Naive B cell (primary cell): ENCODE measurements at places on chromosomes 6 and 20. TPM values are rescaled to one million over a fixed set of nuclear protein-coding genes. Genes with fewer than 3 reads are reported as not detected.

DNA sequence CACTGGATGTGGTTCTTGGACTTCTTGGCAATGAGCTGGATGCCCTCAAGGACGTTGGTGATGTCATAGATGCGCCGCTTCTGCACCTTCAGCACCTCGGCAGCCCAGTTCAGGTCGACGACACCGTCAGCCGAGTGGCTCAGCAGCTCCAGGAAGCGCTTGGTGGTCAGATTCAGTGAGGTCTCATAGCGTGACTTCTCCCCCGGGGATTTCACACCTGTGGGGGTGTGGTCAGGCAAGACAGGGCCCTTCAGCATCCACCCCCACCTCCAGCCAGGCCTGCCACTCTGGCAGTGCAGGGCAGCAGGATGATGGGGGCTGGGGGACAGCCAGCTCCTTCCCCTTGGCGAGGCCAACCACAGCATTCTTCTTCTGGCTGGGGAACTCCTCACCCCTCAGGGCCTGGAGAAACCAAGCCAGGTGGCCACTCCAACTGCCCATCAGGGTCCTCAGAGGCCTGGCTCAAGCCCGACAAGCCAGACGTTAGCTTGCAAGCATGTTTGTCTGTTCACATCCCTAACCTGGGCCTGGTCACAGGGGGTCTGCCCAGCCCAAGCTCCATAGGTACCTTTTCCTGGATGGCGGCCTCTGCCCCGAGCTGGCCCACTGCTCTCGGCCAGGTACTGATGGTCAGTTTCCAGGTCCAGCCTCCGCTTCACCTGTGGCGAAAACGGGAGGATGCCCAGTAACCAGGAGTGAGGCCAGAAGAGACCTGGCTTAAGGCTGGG lies 5.7 kb upstream of the NECAB3 start:
- no peak for DNase-seq

ID4 gene
- not detected for polyA plus RNA-seq

TREM1 gene
- polyA plus RNA-seq = 2.2 TPM

DNA sequence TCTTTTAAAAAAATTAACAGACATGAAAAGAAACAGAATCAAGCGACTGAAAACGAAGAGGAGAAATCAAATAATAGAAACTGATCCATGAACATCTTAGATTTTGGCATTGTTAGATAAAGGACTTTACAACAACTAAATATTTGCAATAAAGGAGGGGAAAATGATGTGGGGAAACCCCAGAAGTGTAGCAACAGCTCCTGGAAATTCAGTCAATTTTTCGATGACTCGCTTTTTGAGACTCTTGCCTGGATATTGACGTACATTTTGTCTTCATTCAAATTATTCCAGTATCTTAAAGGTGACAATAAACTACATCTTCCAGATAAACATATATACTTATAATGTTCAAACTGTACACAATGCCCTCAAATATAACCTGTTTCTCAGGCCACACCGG lies 44.1 kb downstream of the ADGB start:
- no peak for DNase-seq

DNA sequence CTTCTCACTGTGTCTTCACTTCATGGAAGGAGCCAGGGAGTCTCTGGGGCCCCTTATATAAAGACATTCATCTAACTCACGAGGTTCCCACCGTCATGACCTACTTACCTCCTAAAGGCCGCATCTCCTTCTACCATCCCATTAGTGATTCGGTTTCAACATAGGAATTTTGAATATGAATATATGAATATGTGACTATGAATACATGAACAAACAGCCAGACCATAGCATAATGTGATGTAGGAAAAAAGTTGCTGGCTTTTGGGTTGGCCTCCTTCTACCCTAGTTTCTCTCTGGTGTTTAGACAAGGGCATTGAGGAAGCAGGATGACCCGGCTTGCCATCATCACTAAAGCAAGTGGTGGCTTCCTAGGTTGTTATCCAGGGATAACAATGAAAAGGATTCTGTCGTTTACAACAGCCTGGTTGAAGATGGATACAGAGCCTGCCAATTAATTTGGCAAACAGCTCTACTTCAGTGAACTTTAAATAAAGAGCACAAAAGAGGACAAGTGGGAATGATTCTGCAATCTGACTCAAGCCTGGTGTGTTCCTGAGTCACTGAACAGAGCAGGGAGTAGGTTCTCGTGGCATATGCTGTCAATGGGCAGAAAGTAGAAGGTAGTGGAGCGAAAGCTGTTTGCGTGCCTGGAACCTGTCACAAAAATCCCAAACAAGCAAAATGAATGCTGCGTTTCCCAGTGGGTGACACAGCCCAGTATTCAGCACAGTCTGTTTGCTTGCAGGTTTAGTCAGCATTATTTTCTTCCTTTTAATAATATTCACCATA lies 44.0 kb upstream of the DOK5 start:
- DNase-seq = no peak

ANKS1A gene
- polyA plus RNA-seq = 1.4 TPM

DNA sequence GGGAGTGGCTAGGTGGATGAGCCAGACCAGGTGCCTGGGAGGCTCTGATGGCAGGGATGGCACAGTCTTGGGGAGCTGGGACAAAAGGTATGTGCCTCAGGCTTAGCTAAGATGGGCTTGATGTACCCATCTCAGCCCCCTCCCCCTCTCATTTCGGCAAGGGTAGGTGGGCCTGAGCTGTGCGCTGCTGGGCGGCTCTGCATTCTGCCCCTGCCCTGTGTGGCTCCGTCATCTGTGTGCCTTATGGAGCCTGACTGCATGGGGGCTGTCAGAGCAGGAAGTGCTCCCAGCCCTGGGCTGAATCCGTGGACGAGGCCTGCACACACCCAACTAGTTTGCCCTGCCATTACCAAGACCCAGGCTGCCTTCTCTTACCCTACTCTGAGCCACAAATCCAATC lies 54.7 kb downstream of the PYGB start:
- DNase-seq = no peak

- no peak for DNase-seq
Measured at GRCh38 chr6:656460-657252, at the start of gene HUS1B. Gene HUS1B (minus strand): TSS chr6:657100. CDS start chr6:656944, 156 bp downstream.

- DNase-seq = no peak
Measured at GRCh38 chr6:85756982-85757381, 114.3 kb upstream of the SYNCRIP start.

GRCh38 chr6:37566950-37567349 lies 67.3 kb upstream of the CCDC167 start:
- DNase-seq = no peak

PARD6B gene
- polyA plus RNA-seq = 1.6 TPM

- no peak for DNase-seq
Measured at GRCh38 chr6:36244641-36245280, 25.1 kb upstream of the PNPLA1 start.

ECT2L gene
- not detected for polyA plus RNA-seq

ESR1 gene
- polyA plus RNA-seq = 0.12 TPM

- DNase-seq = no peak
Measured at GRCh38 chr6:137879299-137879698, 12.2 kb downstream of the TNFAIP3 start.

DNA sequence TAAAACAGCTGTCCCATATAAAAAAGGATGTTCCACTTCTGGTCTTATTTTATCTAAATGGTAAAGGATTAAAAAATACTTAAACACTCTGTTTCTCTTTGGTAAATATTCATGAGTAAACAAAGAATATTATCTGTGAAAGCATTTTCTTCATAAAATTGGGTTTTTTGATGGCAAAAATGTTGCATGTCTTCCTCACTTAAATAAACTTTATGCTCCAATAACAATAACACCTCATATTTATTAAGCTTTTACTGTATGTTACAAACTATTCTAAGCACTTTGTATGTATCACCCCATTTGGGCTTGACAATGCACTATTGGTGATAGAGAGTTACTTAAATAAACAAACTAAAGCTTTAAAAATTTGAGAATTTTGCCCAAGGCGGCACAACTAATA lies 91.9 kb downstream of the PHIP start:
- no peak for DNase-seq

DNA sequence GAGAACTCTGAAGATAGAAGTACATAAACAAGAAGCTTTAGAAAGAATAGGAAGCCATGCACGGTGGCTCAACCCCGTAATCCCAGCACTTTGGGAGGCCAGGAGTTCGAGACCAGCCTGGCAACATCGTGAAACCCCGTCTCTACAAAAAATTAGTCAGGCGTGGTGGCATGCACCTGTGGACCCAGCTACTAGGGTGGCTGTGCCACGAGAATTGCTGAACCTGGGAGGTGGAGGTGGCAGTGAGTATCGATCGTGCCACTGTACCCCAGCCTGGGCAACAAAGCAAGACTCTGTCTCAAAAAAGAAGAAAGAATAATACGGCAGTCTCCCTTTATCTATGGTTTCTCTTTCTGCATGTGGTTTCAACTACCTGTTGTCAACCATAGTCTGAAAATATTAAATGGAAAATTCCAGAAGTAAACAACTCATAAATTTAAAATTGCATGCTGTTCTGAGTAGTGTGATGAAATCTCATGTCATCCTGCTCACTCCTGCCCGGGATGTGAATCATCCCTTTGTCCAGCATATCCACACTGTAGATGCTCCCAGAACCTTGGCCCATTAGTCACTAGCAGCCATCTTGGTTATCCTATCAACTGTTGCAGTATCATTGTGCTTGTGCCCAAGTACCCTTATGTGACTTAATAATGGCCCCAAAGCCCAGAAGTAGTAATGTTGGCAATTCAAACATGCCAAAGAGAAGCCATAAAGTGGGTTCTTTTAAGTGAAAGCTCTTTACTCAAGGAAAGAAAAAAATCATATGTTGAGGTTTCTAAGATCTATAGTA lies 22.1 kb downstream of the DEK start:
- no peak for DNase-seq

SLC32A1 gene
- polyA plus RNA-seq = not detected

DNA sequence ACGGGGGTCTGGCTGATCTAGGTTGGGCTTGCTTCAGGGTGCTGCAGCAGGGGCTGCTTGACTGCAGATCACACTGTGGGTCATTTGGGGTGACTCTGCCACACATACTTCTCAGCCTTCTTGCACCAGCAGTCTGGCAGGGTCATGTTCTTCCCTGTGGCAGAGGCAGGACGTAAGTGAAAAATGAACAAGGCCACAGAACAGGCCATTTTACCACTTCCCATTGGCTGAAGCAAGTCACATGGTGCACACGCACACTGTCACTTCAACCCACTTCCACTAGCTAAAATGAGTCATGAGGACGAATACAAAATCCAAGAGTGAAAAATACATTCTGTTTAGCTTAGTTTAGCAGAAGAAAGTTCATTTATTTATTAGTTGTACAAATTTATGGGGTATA lies 168.6 kb upstream of the GGTLC1 start:
- no peak for DNase-seq

CNR1 gene
- polyA plus RNA-seq = 0.71 TPM

DNA sequence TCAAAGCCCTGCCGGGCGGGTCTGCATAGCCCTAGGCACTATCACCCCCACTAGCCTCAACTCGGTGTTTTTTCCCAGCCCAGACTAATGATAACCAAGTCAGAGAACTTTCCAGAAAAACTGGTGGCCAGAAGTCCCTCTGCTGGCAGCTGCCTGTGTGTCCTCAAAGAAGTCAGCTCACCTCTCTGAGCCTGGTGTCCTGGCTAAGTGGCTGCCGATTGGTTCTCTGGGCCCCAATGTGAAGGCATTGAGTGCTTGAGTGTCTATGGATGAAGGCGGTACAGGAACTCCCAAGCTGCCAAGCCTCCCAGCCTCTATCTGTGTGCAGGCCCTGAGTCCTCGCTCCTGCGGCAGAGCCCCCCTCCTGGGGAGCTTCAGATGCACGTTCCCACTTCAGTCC lies 355.6 kb downstream of the TAF4 start:
- no peak for DNase-seq

DNA sequence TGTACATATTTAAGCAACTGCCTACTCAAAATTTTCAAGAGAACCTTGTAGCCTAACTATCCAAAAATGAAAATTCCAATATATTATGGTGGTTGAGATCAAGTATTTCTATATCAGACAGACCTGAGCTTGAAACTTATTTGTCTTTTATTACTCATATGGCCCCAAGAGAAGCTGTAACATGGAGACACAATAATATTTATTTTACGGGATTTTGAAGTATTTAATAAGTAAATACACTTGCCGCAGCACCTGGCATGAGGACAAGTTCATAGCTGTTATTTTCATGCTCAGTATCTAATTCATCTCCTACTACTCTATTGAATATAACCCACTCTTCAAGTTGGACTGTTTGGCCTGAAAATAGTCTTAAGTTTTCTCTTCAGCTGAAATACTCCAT lies 28.0 kb downstream of the PTPRK start:
- no peak for DNase-seq
